ENCODE measurements at places on chromosomes 2 and 18.

DNA sequence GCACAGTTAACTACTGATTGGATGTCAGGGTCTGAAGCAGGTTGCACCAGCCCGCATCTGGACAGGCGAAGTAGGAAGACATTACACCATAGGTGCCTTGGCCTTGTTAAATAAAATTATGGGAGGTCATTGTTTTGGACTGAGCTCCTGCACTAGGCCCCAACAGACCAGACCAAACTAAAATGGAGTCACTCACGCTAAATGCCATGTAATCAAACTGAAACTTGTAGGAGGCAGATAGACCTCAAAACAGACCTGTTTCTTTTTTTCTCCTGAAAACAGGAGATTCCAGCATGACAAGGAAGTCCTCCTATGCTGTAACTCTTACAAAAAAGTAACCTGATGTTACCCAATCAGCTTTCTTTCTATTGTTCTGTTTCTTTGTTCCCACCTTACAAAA, 15.5 kb upstream of the NFU1 start:
- no peak for DNase-seq

DNA sequence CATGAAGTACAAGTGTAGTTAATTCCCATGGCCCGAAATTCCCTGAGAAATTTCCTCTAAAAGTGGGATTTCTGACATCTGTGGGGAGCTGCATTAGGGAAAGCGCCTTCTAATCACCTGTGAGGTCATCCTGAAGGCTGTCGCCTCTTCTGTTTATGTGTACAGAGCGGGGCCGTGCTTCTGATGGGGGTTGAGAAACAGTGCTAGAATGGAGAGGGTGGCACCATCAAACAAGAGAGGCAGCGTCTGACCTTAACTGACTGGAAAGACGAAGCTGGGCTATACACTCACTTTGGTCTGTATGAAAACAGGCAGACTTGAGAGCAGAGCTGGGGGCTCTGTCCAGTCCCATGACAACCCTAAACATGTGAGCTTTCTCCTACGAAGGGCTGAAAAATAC, 44.2 kb upstream of the DNMT3A start:
- DNase-seq: no peak

DNA sequence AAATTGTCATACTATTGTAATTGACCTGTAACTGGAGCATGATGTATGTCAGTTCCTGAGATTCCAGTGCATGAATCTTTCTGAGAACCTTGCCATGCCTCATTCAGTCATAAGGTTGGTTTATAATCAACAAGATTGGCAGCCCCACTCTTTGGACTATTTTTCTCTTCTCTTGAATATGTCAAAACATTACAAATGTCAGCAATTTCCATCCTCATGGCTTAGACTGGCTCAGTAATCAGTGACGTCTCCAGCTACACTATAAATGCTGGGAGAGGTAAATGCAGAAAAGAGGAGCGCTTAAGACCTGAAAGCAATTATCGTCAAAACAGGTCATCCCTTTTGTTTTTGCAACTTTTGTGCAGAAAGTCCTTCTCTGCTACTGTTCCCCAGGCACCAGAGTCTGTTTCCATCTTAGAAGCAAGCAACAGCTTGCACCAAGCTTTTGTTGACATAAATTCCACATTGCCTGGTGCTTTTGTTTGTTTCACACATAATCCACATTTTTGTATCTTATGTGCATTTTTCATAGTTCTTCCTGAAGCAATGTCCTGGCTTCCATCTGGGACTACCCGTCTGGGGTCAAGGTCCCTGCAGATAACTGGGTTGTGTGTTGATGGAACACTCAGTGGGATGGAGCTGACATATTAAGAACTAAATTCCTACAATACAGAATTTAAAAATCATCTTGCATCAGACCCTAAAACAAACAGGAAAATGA, 149.8 kb downstream of the OSR1 start:
- DNase-seq: no peak

DNA sequence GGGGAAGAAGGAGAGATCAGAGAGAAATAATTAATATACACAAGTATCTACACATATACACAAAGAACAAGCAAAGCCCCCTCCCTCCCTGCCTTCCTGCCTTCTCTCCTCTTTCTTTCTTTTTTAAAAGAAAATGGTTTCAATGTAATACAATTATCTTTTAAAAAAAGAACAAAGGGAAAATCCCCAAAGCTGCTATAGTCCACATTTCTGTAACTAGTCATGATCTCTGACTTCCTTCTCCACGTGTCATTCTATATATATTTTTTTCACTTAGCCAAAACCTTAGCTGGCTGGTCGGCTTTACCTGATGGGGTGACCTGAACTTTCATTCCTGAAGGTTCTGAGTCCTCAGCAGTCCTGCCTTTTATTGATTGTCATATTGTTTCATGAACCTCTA, 44.3 kb downstream of the MAP3K20 start:
- no peak for DNase-seq

- no peak for DNase-seq
Observed at GRCh38 chr2:98382086-98382485, 35.8 kb downstream of the CNGA3 start.

DNA sequence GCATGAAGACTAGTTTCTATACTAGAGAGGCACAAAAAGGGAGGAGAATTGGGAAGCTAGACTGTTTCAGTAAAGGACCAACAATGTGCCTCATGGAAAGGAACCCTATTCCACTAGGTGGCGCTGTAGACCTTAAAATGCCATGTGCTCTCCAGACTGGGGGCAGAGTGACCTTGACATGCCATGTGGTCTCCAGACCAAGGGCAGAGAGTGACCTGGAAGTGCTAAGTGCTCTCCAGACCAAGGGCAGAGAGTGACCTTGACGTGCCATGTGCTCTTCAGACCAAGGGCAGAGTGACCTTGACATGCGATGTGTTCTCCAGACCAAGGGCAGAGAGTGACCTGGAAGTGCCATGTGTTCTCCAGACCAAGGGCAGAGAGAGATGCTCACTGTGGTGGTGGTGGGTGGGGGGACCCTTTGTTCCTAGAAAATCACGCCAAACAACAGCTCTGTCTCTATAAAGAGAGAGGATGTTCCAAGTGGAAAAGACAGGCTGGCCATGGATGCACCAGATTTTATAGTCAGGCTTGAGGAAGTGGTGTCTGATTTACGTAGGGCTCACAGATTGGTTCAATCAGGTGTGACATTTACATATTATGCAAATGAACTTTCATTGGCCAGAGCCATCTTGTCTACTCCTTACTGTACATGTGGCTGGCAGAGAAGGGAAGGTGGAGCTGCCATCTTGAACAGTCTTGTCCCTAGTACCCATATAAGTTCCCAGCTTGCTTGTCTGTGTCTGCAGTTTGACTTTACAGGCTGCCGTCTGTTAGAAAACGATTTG, 344.0 kb upstream of the DDX18 start:
- no peak for DNase-seq

DNA sequence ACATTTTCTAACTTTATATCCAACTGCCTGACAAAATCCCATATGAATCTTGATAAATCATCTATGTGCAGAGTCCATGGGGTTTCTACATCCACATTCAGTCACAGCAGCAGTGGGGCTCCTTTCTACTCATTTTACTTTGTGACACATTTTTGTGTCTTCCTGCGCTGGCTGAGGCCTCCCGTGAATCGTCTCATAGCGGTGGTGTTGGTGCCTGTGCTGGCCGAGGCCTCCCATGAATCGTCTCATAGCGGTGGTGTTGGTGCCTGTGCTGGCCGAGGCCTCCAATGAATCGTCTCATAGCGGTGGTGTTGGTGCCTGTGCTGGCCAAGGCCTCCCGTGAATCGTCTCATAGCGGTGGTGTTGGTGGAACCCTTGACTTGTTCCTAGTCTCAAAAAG, 17.0 kb downstream of the SNED1 start:
- DNase-seq: no peak

- no peak for DNase-seq
Observed at GRCh38 chr2:186407611-186408010, 78.4 kb upstream of the ZC3H15 start.

DNA sequence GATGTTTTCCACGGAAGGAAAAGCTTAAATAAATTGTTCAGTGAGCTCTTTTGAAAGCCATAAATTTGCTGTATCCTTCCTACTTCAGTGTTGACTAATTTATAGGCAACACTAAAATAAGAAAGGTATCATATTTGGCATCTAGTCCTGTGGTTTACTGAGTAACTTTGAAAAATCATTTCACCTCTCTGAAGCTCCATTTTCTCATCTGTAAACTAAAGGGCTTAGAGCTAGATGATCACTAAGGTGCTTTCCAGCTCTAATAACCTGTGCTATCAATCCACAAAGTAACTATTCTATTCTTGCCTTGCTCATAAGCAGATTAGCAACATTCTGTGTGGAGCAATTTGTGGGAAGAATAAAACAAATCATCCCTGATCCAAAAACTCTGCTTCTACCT, 3.6 kb upstream of the MYOM1 start:
- DNase-seq: no peak

DNA sequence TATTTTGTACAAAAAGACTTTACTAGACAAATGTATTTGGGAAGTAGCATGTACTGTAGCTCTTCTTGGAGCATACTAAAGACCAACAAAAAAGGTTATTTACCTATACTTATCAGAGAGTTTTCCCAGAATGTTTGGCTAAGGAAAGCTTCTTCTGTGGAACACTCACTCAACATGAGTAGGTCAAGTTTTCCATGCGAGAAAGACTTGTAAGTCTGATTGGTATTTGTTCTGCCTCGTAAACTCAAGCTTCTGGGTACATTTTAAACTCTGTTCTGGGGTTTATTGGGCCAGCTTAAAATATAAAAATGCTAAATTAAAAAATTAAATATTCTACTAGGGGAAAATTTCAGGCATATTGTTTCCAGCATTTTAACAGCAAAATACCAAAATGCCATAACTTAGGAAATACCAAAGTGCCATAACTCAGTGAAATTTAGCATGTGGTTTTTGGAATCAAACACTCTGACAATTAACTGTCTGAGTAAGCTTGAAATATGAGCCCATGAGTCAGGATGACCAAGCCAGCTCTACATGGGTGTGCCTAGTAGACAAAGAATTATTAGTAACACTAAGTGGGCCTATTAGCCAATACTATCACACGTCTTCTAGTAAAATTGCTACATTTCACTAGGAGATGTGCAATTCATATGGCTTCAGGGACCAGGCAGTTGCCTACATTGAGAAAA, 47.3 kb upstream of the SERPINE2 start:
- peak; percentile 90 for DNase-seq

GRCh38 chr2:234368861-234369261, 128.0 kb downstream of the ARL4C start:
- DNase-seq: peak; percentile 68

GRCh38 chr2:9231291-9232165, 24.9 kb downstream of the ASAP2 start:
- peak; percentile 49 for DNase-seq

- peak; percentile 49 for DNase-seq
Observed at GRCh38 chr2:167862782-167863181, 384.6 kb downstream of the STK39 start.

- no peak for DNase-seq
Observed at GRCh38 chr2:189536830-189537229, 43.8 kb downstream of the SLC40A1 start.

DNA sequence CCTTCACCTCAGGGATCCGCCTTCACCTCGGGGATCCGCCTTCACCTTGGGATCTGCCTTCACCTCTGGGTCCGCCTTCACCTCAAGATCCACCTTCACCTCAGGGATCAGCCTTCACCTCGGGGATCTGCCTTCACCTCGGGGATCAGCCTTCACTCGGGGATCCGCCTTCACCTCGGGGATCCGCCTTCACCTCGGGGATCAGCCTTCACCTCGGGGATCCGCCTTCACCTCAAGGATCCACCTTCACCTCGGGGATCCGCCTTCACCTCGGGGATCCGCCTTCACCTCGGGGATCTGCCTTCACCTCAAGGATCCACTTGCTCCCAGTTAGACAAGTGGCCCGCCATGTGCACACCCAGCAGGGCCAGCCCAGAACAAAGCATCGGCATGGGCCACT, 7.3 kb downstream of the KIF1A start:
- DNase-seq: no peak

GRCh38 chr2:32847734-32848133, 99.0 kb upstream of the LTBP1 start:
- DNase-seq: no peak

DNA sequence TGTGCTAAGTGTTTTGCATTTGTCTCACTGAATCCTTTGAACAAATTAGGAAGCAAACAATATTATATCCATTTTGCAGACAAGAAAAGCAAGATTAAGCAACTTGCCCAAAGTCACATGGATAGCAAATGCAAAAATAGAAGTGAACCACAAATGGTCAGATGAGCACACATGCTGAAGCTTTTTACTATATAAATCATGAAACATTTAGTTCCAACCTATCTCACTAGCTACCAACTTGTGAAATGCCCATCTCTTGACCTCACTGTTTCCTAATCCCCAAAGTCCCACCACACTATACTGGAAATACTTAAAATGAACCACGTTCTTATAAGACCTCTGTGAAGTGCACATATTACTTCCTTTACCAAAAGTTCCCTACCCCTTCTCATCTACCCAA, 380.5 kb downstream of the ERBB4 start:
- no peak for DNase-seq

GRCh38 chr2:64491426-64491825, 32.7 kb upstream of the AFTPH start:
- peak; percentile 5 for DNase-seq

DNA sequence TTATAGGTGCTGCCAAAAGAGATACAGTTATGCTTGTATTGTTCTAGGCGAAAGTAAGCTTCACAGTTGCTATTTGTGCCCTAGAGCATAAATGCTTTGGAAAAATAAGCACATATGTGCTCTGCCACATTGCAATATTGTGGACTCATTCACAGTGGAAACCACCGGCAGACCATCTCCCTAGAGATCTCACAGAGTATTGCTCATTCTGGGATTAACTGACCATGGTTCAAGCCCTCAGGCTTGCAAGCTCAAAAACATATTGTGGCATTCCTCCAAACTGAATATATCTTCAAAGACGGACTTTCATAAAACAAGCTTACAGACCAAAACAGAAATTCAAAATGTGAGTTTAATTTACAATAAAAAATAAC, 158.2 kb upstream of the CCDC150 start:
- DNase-seq: no peak

DNA sequence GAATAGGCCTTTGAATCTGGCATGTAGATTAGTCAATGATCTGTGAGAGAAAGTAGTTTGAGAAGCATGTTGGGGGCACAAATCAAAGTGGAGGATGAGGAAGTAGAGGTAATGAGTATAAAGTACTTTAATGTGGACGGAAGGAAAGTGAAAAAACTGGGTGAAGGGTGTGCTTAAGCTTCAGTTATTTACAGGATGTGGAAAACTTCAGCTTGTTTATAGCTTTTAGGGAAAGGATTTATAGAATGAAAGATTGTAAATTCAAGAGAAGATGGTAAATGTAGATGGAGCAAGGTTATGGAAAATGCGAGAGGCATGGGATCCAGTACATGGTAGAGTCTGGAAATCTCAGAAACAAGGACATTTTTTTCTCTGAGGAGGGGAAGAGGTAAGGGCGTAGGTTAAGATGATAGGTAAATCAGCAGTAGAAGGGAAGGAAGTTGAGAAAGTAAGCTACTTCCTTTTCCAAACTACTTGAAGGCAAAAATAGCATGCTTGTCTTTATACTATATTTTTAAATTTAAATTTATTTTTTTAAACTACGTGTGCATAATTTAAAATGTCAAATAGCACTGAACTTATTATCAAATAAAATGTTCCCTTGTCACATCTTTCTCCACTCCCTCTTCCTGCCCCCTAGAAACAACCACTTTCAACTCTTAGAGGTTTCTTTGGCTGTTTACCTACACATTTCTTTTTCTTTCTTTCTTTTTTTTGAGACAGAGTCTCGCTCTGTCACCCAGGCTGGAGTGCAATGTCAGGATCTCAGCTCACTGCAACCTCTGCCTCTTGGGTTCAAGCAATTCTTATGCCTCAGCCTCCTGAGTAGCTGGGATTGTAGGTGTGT, 8.5 kb downstream of the FAM117B start:
- no peak for DNase-seq

Data from foreskin keratinocyte (primary cell).